ENCODE measurements at places on chromosomes 1 and 21.

DNA sequence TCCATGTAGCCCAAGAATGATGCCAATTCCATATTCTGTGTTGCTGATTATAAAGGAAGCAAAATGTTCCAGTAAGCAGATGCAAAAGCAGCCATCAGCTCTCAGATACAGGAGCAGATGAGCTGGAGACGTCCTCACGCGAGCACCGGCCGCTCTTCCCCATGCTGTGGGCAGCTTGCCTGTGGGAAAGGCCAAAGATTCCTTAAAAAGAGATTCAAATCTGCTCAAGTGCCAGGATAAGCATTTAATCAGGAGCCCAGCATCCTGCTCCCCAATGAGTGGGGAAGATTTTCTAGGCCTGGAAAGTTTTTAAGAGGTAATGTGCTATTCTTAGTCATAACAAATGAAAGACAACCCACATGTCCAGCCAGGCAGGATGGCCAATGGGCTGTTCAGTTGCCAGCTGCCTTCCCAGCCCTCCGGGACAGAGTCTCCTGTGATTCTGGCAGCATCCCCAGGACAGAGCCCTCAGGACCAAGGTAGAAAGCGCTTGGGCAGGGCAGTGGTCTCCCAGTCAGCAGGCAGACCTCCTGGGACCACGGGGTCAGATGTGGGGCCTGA lies 108.2 kb upstream of the TMPRSS2 start:
- DNase-seq, result peak; percentile 90

DNA sequence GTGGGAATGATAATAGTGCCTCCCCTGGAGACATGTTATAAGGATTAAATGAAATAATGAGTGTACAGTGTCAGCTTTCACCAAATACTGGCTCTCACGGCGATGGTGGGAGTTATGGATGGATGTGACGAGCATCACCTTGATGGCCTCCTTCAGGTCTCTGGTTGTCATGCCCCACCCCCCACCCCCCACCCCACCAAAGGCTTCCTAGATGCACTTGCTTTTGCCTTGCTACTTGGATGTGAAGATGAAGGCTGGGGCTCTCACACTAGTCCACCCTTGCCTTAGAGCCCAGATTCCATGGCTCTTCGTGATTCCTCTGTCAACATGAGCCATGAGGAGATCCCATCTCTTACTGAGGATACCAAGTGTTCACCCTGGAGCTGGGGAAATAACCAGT lies 412.3 kb downstream of the NPHP4 start:
- DNase-seq, result no peak

DNA sequence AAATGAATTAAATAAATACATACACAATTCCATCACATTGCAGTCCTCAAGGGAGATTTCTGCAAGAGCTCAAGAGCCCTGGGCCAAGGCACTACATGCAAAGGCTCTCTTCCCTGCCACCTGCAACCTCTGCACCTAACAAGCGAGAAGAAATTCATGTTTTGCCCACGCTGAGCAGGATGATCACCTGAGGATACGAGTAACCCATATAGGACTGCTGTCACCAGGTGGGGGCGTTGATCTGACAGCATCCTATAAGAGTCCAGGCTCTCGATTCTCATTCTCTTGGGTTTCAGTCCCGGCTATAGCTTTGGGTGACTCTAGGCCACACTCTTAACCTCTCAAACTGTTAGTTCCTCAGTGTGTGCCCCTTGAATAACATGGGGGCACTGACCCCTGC lies 18.7 kb upstream of the SPOCD1 start:
- DNase-seq, result no peak

DNA sequence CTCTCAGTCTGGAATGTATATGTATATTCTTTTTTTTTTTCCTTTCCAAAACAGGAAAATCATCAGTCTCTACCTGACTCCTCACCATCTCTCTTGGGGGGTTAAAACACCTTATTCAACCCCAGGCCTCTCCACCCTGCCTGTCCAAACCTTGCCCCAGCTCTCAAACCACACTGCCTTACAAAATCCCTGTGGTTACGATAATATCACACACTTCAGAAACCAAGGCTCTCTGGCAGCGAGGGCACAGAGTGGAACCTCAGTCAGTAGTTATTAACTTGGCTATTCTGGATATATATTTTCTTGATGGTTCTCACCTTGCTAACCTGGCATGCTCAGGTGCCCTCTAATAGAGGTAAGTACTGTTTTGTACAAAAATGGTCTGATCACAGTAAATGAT lies 24.7 kb downstream of the KIAA0040 start:
- DNase-seq, result no peak

- peak; percentile 72 for DNase-seq
These were observed 85.7 kb upstream of the NGF start for GRCh38 chr1:115423776-115424175.

DNA sequence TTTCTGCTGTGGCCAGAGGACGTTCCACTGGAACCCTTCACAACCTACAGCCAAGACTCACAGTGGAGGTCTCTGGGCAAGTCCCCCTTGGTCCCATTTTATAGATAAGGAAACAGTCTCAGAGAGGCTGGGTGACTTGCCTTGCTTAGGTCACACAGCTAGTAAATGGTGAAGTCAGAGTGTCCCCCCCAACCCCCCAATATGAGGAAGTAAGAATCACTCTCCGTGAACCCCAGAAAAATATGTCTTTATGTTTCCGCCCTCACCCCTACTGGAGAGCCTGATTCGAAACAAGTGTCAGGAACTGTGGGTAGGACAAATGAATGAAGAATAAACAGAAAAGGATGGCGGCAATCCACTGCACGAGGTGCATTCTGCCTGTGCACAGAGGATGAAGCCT lies 56.7 kb downstream of the H3-3A start:
- DNase-seq, result no peak

- DNase-seq, result peak; percentile 75
These were observed 501.3 kb downstream of the NUF2 start for GRCh38 chr1:163823017-163823416.

DNA sequence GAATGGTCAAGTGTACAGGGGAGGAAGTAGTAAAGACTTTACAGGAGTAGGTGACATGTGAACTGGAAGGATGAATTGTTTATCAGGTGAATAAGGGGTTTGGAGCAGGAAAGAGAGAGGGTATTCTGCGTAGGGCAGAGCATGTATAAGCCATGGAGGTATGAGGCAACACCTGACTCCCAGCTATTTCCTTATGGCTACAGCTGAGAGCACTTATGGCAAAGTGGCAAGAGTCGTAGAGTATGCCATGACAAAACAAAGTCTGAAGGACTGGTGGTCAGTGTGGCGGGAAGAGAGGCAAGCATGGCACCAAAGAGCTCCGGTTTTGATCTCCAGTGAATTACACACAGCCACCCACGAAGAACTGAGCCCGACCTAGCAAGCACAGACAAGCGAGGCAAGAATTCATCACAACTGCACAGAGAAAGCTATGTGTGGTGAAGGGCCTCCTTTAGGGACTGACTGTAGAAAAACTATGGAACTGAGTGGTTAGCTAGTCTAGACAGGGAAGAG lies 9.0 kb upstream of the ELOVL1 start:
- DNase-seq, result no peak

- DNase-seq, result no peak
These were observed 86.4 kb upstream of the SSX2IP start for GRCh38 chr1:84776639-84777038.

GRCh38 chr1:234618737-234619049 lies 8.7 kb upstream of the IRF2BP2 start:
- no peak for DNase-seq

GRCh38 chr1:229138058-229138457 lies 132.9 kb upstream of the RAB4A start:
- no peak for DNase-seq

DNA sequence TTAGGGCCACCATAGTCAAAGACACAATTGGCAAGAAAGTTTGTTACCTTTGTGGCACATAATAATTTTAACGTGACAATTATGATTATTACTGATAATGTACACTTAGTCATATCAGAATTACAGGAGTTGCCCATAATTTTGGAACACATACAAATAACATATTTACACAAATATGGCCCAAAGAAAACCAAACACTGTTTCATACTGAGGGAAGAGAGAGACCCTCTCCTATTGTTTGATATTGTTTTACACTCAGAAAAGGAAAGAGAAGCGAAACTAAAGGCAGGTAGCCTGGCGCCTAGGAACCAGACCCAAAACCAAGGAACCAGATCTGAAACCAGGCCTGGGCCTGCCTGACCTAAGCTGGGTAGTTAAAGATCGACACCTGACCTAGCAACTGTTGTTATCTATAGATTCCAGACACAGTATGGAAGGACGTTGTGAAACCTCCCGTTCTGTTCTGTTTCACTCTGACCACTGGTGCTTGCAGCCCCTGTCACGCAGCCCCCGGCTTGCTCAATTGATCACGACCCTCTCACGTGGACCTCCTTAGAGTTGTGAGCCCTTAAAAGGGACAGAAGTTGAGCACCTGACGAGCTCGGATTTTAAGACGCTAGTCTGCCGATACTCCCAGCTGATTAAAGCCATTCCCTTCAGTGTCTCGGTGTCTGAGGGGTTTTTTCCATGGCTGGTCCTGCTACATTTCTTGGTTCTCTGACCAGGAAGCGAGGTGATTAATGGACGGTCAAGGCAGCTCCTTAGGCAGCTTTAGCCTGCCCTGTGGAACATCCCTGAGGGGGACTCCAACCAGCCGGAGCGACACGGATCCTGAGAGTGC lies 27.9 kb downstream of the C1orf115 start:
- DNase-seq, result no peak

- no peak for DNase-seq
These were observed 36.6 kb downstream of the RIMS3 start for GRCh38 chr1:40628903-40629292.

DNA sequence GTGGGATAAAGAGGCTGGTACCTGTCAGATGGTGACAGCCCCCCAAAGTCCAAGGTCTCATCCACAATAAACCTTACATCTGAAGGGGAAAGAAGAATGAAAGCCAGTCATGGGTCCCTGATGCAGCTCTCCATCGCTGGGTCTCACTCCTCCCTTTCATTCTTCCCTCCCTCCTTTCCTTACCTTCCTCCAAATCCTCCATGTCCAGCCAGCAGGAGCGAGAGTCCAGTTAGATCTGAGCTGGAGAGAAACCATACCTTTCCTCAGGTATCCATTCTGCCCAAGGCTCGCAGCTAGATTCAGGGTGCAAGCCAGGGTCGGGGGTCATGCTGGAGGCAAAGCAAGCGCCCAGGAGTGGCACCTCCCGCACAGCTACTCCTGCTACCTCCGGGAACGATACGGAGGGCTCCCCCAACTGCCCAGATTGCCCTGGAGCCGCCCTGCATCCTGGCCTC lies 421 bp downstream of the PSRC1 start:
- DNase-seq, result no peak

DNA sequence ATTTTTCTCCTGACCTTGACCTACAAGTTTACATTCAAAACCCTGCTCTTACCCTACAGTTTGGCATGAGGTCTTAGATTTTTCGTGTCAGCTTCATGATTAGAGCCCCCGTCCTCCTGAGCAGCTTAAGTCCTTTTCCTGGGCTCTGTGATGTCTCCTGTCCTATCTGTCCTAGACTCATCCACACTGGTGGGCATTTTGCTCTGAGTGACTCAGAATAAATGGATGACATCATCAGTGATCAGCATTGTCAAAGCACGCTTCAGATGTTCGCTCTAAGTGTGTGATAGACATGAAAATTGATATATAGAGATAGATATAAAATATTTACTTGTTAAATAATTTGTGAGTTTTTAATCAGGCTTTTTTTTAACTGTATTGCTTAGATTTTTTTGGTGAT lies 21.8 kb downstream of the RGS13 start:
- no peak for DNase-seq

DNA sequence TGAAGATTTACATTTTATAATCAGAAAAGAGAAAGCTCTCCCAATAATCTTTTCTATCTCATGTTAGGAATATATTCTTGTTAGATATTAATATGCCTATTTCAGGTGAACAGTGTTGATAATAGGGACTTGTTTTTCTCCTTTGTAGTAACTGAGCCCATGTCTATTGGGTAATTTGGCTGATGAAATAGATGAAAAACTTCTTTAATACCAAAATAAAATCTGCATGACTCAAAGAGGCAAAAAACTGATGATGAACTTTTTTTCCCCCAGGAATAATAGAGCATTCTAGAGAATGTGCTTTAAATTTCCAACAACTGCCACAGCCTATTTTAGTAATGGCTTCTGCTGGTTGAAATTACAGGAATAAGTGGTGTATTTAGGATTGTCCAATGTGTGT lies 178.9 kb upstream of the GREM2 start:
- peak; percentile 19 for DNase-seq

- no peak for DNase-seq
These were observed 311.0 kb upstream of the PROX1 start for GRCh38 chr1:213676736-213677135.

GRCh38 chr1:14246471-14246870 lies 352.0 kb upstream of the KAZN start:
- no peak for DNase-seq

GRCh38 chr1:232806186-232806510 lies 932 bp downstream of the MAP10 start:
- DNase-seq, result no peak

DNA sequence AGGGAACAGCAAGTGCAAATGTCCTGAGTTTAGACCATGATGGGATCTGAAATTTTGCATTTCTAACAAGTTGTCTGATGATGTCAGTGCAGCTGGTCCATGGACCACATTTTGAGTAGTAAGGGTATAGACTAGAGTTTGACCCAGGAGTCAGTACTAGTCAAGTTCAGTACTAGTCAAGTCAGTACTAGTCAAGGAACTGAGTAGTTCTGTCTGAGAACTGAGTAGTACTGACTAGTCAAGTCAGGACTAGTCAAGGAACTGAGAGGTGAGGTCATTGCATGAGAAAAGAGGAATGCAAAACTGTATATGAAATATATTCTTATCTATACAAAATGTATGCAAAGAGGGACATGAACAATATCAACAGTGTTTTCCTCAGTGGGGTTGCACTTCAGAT lies 34.1 kb downstream of the TSEN15 start:
- DNase-seq, result no peak

DNA sequence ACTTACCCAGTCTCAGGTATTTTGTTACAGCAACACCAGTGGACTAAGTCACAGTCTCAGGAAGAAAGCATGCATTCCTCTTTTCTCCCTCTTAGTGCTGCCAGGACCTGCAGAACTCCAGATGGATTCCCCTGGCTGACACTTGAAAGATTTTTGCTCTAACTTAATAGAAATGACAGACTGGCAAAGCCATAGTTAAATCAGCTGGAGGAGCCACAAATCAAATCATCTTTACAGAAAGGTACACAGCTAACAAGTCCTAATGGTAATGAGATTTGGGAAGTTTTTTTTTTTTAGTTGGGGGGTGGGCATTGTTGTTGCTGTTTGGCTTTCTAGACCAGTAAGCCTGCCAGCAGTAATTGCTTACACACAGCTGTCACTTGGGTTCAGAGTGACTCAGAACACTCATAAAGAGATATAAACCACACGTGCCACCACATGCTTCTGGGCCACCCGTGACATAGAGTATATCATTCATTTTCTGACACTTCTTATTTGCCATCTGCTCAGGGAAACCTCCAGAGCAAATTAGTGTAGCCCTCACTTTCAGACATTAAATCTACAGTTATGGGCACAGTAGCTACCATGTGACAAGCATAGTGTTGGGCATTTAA lies 72.4 kb downstream of the FH start:
- DNase-seq, result peak; percentile 6

GRCh38 chr21:44618909-44619308 lies 7.0 kb downstream of the KRTAP10-8 start:
- no peak for DNase-seq

All from fibroblast of skin of back (primary cell).